Fibroblast of skin of back (primary cell): ENCODE measurements at places on chromosomes 2 and 18.

GRCh38 chr2:20365249-20365817, 14.7 kb upstream of the PUM2 start:
- peak; percentile 69 for DNase-seq

DNA sequence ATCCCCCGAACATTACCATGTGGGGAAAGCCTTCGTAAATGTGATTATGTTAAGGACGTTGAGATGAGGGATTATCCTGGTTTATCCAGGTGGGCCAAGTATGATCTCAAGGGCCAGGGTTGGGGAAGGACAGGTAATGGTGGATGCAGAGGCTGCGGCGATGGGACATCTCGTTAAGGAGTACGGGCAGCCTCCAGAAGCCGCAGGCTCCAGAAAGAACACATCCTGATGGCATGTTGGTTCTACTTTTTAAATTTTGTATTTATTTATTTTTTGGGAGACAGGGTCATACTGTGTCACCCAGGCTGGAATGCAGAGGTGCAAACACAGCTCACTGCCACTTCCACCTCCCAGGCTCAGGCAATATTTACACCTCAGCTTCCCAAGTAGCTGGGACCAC, 86.2 kb upstream of the RAB6C start:
- DNase-seq: no peak

DNA sequence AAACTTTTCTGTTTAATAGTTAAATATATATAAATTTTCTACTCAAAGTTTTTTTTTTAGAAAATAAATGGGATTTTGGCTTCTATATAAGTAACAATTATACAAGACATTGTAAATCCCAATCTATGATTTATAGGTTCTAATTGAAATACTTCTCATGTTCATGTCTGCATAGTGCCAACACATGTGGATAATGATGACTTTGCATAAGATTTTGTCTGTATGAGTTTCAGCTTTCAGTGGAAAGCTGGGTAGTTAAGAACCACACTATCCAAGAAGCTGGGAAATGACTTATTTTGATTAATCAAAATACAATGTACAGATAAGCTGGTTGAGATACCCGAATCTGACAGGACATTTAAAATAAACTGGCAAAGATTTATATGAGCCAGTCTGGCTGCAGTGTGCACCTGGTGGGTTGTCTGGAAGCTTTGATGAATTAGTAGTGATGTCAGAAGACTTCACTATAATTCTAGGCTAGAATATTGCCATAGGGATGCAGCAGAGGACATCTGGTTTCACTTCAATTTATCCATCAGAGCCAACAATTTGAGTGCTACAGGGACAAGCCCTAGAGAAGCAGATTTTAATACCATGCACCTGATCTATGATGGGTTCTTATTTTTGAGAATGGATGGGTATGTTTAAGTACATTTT, 45.4 kb downstream of the EML6 start:
- DNase-seq: no peak

DNA sequence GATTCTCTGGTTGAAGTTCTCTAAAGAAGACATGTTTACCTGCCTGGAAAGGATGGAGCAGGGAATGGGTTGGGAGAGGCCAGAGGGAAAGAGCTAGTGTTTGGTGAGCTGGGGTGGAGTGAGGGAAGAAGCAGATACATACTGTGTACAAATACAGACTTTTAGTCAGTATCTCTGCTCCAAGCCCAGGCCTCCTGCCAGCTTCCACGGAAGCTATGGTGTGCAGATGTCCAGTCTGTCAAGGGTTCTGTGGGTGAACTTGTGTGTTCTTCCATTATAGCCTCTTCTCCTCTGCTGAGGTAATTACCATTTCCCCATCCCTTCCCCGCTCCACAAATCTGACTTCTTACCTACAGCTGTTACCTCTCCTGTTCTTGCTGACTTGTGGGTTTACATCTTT, 208.6 kb downstream of the HRH4 start:
- DNase-seq: no peak

DNA sequence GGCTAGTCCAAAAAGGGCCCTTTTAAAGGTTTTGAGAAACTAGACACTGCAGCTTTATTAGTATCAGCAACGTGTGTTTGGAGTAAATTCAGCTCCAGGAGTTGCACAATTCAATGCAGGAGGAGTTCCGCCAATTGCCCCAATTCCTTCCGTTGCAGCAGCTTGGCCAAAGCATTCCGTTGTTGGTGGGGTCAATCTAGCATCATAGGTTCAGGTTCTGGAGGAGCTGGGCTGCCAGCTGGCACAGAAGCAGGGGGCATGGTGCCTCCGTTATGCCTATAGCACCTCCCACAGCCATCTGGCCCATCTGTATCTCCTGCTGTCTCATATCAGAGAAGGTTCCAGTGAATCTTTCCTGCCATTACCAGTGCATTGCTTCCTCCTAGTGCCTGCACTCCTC, 55.4 kb downstream of the REL start:
- DNase-seq: no peak

GRCh38 chr18:69250305-69251151, 150.2 kb upstream of the DOK6 start:
- DNase-seq: peak; percentile 32

- DNase-seq: no peak
These were observed 108.7 kb upstream of the FSHR start for GRCh38 chr2:49262801-49263560.

GRCh38 chr18:45275367-45276113, 339.7 kb upstream of the SLC14A2 start:
- peak; percentile 13 for DNase-seq

GRCh38 chr18:12271376-12272235, 17.4 kb downstream of the CIDEA start:
- DNase-seq: peak; percentile 78

DNA sequence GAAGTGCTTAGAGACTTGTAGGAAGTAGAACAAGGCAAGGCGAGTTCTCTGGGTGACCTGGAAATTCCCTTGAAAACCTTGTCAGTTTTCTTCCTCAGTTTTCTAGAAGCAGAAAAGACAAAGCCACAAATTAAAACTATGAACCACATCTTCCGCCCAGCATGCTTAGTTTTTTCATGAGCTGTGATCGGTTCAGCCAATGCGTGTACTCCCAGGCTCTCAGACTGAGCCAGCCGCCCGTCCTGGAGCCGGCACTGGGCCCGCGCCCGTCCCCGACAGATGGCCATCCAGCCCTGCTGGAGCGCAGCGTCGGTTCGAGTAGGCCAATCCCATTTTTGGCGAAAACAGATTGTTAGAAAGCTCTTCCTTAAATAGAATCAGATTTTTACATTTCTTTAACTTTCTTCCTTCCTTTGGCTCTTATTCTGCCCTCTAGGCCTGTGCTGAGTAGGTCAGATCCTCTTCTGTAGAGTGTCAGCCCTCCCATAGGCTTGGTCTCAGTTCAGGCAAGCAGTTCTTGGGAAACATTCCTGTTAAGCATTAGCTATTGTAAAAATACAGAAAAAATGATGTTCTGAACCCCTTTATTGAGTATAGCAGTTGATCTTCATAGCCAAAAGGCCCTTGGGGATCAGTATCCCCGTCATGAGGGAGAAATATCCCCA, 112.5 kb downstream of the NCK2 start:
- DNase-seq: no peak

DNA sequence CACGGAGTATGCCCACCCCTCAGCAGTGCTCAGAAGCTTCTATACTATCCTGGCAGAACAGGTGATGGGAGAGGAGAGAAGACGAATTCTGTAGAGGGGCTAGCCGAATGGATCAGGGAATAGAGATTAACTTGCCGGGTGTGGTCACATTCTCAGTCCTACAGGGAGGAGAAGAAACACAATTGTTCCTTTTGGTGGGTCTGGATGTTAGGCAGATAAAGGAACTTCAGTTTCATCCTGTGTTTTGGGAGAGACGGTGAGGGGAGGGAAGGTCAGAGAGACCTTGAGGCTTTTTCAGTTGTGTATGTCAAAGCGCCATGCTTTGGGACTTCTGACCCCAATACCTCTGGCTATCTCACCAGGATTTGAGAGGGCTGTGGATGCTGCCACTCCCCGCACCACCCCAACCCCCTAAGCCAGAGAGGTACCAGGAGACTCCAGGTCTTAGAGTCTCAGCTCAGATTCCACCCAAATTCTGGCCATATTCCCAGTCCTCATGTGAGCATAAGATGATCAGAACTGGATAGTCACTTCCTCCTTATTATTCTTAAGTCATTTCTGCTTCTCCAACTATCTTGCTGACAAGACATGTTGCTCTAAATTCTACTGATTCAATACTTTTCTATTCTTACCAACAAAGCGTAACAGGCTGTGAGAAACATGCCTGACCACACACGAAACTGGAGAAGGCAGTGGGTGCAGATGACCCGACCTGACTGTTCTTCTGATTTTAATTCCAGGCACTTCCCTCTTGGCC, 2.3 kb upstream of the TMEM37 start:
- DNase-seq: peak; percentile 7

DNA sequence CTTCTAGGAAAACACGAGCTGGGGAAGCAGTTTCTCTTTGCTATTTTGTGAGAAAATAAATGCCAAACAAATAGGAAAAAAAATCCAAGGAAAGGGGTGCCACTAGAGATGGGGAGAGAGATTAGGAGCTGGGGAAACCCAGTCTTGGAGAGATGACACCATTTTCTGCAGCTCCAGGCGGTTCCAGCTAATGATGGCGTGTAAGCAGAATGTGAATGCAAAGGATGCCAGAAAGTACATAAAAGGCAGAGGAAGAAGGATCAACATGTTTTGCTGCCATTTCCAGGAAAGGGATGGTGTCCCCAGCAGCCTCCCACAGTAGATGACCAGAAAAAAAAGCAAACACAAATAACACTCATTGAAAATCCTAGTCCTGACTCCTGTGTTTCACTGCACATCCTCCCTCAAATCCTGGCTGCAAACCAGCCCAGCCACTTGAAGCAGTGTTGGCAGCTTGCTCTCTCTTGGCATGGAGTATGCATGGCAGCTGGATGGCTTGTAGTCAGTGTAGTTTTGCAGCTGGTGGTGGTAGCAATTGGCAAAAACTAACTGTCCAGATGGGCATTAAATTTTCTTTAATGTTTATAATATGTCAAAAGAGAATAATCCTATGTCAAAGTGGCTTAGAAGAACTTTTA, 93.6 kb downstream of the FTCDNL1 start:
- no peak for DNase-seq

- DNase-seq: no peak
These were observed 19.2 kb downstream of the ATOH8 start for GRCh38 chr2:85772841-85773491.

- DNase-seq: peak; percentile 27
These were observed 42.6 kb downstream of the HDAC4 start for GRCh38 chr2:239358062-239358754.

- no peak for DNase-seq
These were observed 171.0 kb downstream of the CELF4 start for GRCh38 chr18:37394610-37394965.

DNA sequence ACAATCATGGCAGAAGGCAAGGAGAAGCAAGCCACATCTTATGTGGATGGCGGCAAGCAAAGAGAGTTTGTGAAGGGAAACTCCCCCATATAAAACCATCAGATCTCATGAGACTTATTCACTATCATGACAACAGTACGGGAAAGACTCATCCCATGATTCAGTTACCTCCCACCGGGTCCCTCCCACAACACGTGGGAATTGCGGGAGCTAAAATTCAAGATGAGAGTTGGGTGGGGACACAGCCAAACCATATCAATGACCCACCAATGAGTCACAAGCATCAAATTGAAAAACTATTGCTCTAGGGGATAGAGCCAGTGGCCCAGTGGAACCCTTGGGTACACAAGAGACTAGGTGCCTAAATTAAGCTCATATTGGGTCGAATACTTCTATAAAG, 157.4 kb downstream of the FBXO15 start:
- DNase-seq: no peak

- DNase-seq: no peak
These were observed 104.6 kb downstream of the KIAA1328 start for GRCh38 chr18:36933552-36933951.

DNA sequence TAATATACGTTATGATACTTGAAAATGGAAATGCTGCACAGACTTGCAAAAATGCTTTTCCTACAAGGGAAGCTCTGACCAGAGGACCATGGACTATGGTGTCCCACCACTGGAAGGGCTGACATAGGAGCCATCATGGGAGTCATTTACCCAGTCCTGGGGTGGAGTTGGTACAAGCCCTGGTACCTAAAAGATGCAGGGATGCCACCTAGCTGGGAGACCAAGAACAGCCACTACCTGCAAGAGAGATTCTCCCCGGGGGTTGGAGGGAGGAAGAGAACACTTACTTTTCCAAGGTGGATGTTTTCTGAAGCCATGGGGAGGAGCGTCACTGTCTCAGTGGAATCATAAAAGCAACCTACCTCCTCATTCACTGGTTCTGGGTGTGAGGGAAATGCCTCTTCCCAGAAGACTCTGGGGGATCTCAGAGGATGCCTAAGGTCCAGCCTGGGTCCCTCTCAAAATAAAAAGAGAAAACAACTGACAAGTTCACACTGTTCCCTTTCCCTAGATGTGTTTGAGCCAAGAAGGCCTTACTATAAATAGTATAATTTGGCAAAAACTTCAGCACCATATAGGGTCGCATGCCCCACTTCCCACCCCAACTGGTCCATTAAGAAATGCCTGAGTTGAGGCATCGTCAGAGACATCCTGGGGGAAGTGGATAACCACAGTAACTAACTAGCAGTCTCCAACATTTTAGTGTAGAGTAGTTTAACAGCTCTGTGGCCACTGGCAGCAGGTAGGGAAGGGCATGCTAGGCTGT, 39.9 kb downstream of the REEP1 start:
- no peak for DNase-seq

DNA sequence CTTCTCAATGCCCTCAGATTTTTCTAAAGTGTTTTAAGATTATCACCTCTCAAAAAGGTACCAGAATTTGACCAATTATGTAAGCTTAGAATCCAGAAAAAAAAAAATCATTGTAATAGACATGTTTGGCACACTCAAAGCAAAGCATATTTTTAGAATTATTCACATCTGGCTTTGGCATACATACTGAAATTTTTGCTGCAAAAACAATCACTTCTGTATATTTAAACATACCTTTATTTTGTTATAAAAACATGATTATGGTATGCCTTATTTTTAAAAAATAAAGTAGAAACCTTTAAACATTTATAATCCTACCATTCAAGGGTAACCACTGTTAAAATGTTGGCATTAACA, 143.3 kb downstream of the ESCO1 start:
- DNase-seq: no peak

DNA sequence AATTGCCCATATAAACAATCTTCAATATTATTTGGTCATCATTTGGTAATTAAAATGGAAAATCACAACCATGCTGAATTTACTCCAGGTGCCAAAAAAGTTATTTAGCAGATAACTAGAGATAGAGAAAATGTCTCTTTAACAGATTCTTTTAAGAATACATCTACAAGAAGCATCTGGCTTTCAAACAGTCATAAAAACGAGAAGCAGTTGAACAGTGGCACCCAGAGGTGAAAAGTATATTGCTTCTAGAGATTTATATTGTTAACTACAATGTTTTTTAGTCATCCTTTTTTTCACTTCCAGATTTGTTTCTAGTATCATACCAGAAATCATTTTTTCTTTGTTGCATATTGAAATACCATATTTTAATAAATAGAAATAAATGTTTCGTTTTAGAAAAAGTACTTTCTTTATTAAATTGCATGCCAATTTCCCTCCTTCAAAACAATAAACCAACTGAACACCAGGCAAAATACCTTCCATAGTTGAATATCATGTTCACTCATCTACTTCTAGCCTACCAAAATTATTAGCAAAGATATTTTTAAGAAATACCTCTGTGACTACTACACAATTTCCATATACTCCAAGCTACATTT, 65.4 kb upstream of the HNRNPA3 start:
- peak; percentile 64 for DNase-seq
